Heart left ventricle (tissue), 16 donors: ENCODE measurements at places on chromosomes 1 and 21. TPM values are rescaled to one million over a fixed set of nuclear protein-coding genes. Genes with fewer than 3 reads are reported as not detected.

The GPR153 gene
- polyA plus RNA-seq = 4.7 TPM

The GJB3 gene
- not detected for polyA plus RNA-seq

The WASF2 gene
- polyA plus RNA-seq = 52.0 TPM

The RGS18 gene
- polyA plus RNA-seq = 0.42 TPM

The RNF115 gene
- polyA plus RNA-seq = 20.5 TPM

The EXO5 gene
- 1.7 TPM for polyA plus RNA-seq

The ABCB10 gene
- polyA plus RNA-seq = 6.6 TPM

The RASAL2 gene
- 9.6 TPM for polyA plus RNA-seq

The KRTAP19-1 gene
- polyA plus RNA-seq = not detected

The CD5L gene
- polyA plus RNA-seq = 0.04 TPM

The FAM177B gene
- polyA plus RNA-seq = not detected

The LEMD1 gene
- polyA plus RNA-seq = not detected

The SIM2 gene
- polyA plus RNA-seq = 0.01 TPM

The IVL gene
- polyA plus RNA-seq = not detected

The PRCC gene
- 49.9 TPM for polyA plus RNA-seq

The OR2T29 gene
- not detected for polyA plus RNA-seq

The CLCA4 gene
- polyA plus RNA-seq = not detected

The TSACC gene
- polyA plus RNA-seq = not detected

The TIE1 gene
- polyA plus RNA-seq = 25.1 TPM

The SERTAD4 gene
- polyA plus RNA-seq = 0.95 TPM

The DISP3 gene
- polyA plus RNA-seq = not detected

The SLC66A1 gene
- 19.4 TPM for polyA plus RNA-seq

The SPRR1A gene
- polyA plus RNA-seq = not detected

The BMP8B gene
- polyA plus RNA-seq = 0.08 TPM

The KRTAP12-2 gene
- polyA plus RNA-seq = not detected
